ENCODE measurements at places on chromosomes 6 and 20. TPM values are rescaled to one million over a fixed set of nuclear protein-coding genes. Genes with fewer than 3 reads are reported as not detected.

DNA sequence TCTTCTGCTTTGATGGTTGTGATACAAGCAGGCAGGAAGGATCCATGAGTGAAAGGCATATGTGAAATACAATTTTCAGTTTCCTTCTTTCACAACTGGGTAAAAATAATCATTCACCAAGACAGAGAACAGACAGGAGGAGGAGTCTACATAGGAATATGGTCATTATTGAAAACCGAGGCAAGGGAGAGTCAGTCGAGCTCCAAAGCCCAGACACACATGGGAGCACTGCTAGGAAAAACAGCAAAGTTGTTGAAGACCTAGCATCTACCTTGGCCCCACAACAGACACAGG is 260.6 kb downstream of the ERMARD start:
- no peak for DNase-seq

DNA sequence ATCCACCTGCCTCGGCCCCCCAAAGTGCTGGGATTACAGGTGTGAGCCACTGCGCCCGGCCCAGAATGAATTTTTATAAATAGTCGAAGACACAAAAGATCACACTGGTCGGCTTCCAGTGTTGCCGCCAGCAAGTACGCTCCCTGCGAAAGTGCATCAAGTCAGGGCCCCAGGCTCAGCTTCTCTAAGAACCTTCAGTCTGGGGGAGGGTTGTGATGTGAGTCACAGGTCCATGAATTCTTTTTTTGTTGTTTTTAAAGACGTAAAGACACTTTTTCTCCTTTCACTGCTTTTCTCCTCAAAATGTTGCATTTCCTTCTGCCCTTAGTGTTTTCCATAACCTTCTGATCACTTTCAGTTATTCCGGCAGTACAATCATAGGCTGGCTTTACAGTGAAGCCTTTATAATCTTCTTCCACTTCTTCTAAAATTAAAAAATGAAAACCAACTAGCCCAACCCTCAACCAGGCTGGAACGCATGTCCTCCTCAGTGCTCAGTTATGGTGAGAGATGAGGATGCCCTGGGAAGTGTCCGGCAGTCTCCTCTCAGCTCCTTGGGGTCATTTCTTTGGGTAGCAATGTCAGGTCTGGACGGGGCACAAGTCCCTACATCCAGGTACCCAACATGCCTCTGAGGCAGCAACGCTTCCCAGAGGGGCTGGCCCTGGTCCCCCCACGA is 66.6 kb downstream of the CSE1L start:
- DNase-seq, result no peak

DNA sequence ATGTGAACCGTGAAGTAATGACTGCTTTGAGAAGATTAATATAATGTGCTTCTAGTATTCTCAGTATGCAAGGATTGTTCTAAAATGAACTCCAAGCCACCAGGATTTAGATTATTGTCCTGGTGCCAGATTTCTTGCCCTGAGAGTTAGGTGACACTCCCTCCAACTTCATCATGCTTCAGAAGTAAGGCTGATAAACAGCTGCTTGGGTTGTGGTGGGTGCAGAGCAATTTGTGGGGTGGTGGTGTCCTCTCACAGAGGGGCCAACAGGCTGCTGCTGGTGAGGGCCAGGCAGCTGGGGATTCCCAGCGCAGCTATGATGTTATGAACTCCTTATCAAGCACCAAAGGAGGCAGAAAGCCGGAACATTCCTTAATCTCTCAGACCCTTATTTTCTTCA is 114.6 kb downstream of the MCHR2 start:
- DNase-seq, result no peak

The POM121L2 gene
- not detected for total RNA-seq

GRCh38 chr20:40583205-40583604 is 105.8 kb downstream of the MAFB start:
- no peak for DNase-seq

DNA sequence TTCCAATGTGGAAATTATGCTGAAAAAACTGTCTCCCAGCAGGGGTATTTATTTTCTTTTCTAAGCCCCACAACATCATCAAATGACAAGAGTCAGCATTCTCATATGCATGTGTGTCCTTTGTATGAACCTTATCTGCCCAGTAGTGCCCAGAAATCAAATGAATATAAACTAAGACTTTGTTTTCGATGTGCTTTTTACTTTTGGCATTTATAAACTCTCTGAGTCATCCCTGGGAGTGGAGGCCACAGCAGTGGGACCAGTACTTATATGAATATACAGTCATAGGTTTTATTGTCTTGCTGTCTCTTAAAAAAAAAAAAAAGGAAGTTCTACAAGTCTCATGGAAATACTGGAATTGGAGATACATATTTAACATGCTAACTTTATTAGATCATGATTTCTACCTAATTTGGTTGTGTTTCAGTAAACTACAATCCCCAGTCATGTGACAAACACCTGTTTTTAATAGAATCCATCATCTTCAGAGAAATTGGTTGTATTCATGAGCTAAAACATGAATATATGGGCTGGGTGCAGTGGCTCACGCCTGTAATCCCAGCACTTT is 99.2 kb upstream of the TMEM181 start:
- DNase-seq, result peak; percentile 73

- no peak for DNase-seq
Measured at GRCh38 chr20:8145246-8146168, 13.4 kb downstream of the PLCB1 start.

DNA sequence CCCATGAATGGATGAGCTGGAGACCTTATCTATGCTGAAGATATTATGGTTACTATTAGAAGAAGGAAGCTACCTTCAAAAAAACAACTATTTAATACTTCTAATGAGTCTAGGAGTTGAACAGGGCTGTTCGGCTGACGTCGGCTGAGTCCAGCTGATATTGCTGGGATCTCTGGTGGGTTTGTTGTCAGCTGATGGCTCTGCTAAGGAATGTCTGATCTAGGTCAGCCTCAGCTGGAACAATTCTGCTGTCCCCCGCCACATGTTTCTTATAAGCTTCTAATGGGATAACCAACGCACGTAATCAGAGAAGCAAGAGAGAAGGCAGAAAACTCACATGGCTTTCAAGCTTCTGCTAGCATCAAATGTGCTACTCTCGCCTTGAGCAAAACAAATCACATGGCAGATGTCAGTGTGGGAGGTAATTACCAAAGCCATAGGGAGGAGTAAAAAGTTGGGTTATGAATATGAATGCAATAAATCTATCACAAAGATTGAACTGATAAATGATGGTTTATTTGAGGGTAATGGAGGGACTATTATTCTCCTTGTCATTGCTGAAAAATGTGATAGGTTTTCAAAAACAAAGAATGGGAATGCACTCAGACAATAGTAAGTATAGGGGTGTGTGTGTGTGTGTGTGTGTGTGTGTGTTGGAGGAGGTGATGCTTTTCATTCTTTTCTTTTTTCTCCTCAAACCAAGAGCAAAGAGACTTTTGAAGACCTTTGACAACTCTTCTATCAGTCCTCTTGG is 71.5 kb downstream of the BTBD3 start:
- DNase-seq, result no peak

The ARFGEF3 gene
- 0.23 TPM for total RNA-seq

DNA sequence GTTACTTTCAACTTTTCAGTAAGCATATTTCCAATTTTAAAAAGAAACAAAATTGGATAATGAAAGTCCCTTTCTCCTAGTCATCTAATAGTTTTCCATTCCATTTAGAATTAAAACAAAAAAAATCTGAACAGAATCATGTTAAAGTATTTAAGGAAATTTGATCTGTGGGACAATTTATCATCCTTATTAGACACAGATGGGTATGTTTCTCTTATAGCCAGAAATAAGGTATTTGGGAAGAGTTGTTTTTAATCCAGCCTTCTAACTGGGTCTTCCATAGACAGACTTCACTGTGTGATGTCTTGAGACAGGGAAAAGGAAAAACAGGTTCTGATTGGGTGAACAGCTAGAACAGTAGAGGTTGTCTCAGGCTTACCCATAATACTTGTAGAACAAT is 39.5 kb upstream of the STXBP5 start:
- DNase-seq, result no peak

DNA sequence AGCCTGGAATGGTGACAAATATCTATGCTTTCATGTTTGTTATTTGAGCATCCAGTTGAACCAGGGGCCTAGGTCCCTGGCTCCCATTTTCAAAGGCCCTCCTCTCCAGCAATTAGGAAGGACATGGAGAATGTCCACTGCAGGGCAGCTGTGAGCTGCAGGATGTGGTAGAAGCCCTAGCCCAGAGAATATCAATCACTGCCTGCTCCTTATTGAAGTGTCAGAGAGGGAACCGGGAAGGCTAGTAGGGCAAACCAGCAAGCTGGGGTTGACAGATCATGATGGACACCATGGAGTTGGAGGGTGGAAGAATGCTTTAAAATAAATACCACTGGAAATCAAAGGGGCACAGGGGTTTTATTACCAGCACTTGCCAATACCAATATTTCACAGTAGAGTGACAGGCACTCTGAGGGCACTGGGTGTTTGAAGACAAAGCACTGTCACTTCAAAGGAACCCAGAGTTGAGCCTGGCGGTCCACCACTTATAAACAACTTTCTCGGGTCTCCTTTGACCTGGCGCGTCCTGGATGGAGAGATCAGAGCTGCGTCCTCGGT is 47.7 kb downstream of the ZNF831 start:
- no peak for DNase-seq
